Amniotic stem cell (primary cell): ENCODE measurements at places on chromosomes 12 and 14.

DNA sequence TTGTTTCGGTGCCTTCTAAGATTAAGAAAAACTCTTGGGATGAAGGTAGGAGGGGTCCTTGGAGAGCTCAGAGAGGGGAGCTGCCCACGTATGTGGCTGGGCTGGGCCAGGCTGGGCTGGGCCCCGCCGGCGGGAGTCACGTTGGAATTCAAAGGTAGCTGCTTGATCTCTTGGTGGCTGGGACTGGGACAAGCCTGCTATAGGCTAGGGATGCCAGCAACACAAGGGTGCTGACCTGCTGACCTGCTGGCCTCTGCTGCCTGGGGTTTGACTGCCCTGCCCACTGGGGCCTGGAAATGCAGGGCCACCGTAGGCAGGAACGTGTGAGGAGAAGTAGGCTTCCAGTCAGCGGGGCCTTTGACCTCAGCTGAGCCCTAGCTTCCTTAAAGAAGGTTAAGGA lies 52.8 kb upstream of the GTF2A1 start:
- no peak for DNase-seq

DNA sequence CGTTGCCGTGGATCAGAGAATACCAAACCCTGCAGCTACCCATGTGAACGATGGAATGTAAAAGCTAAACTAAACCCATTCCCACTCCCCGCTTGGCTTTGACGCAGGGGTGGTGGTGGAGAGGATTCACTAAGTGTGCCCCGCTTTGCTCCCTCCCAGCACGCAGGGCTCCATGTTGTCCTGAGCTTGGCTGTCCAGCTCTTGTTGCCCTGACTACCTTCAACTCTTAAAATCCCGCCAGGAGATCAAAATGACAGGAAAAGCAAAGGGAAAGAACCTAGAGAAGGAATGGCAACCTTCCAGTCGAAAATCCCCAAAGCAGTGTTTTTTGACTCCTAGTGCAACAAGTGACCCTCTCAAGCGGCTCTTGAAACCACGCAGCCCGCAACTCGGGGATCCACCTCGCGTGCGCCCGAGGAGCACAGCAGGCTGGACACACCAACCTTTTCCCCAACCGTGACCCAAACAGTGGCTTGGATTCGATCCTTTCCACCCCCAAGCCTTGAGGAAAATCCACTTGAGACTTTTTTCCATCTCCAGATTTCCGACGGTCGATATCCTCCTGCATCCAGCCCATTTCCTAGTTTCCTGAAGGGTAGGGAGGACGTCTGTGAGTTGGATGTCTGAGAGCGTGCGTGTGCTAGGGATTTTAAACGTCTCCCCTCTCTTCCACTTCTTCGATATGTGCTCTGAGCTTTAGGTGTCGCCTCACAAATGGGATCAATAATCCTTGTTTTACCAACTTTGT lies 1.4 kb downstream of the SYT10 start:
- no peak for DNase-seq

- DNase-seq: no peak
These were observed 41.9 kb upstream of the BDKRB2 start for GRCh38 chr14:96162741-96163140.

GRCh38 chr12:128811806-128812205 lies 12.0 kb downstream of the SLC15A4 start:
- DNase-seq: no peak

DNA sequence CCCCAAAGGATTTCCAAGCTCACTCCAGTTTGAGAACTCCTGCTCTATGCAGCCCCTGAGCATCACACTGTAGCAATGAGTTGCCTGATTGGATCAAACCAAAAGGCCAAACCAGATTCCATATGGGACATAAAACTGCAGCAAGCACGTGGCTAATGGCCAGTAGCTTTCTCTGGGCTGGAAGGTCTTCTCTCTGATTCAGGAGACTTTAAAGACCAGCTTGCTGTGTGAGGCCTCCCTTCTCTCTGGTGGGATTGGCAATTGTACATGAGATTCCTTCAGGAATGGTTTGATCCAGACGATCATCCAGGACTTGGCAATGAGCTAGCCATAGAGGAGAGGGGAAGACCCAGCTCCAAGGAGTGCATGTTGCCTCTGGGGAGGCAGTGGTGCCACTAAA lies 50.2 kb downstream of the WSCD2 start:
- no peak for DNase-seq

DNA sequence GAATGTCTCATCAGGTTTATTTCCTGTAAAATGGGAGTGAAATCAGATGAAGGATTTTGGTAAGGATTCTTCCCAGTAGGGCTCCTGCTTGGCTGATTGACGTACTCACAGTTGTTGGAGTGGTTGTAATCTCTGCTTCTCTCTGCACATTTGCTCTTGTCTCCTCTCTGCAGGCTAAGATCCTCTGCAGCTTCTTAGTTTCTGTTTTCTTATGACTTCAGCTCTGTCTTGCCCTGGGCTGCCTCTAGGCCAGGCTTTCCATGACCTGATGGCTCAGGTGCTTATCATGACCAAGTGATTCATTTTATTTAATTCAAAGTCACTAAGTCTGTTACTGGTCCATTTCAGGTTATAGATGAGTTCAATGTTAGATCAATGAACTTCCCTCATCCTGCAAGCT lies 394.5 kb upstream of the DDHD1 start:
- DNase-seq: no peak
